ENCODE measurements at places on chromosomes 3 and 15.

DNA sequence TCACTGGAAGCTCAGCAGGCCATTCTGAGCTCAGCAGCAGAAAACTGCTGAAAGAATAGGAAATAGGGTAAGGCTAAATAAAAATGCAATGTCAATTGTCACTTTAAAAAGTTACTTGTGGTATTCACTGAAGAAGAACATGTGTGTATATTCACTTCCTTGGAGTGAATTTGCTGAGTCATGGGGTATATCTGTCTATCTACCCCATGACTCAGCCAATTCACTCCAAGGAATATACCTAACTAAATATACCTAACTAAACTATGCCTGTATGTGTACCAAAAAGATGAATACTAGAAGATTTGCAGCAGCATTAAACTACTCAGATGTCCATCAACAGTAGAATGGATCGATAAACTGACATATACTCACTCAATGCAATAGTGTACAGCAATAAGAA, 69.5 kb upstream of the KCNAB1 start:
- no peak for DNase-seq

- DNase-seq = no peak
These were observed 115.1 kb downstream of the LIPC start for GRCh38 chr15:58546635-58547627.

GRCh38 chr15:99058421-99058870, 46.4 kb upstream of the SYNM start:
- no peak for DNase-seq

DNA sequence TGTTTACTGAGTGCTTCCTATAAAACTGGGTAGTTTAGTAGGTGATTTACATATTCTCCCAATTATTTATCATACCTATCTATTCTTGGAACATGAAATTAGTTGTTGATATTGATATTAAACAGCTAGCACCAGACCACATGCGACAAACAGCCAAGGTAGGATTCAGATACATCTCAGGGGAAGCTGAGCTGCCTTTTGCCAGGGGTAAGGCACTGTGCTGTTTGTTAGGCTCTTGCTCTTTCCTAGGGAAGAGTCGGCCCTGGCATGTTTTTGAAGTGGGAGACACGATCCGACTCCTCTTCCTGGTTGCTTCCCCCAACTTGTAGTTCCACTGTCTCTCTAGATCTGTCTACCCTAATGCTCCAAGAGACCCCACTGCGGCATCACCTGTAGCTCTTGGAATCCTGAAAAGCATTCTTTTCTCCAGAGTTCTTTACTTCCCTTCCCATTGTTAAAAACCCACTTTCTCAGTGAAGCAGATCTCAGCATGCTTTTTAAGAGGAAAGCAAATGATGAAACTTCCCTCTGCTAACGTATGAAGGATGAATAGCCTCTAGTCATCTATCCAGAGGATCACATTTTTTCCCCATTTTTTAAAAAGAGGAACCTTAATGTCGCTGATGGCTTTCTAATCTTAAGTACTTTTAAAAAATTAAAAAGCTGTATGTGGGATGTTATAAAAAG, 138.4 kb downstream of the GHSR start:
- DNase-seq = no peak

DNA sequence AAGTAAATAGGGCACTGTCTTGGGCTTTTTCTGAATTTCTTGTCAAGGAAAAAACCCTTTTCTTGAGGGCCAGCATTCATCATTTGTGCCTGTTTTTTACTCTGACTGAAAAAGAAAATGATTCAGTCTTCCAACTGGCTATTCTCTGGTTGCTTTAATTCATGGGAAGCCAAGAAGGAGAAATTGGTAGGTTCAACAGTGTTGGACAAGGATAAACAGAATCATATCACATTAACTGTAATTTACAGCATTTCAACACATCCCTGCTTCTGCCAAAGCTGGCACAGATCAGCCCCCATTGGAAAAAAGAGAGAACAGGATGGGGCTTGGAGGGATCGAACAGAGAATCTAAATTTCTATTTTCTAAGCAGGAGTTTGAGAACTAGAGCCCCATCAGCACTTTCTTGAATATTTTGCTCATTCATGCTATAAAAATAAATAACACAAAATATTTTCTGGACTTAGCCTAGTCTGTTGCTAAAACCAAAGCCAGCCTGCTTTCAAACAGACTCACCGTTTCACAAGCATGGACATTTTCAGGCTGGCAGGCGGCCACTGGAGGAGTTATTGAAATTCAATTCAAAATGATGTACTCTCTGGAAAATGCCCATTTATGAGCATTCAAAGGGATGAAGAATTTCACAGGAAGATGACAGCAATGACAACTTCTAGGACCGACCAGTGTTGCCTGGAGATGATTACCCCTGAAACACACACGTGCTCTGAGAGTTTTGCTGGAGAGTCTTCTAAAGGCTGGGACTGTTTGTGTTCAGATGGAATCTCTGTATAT, 181.2 kb downstream of the WNT5A start:
- DNase-seq = no peak

GRCh38 chr3:188589071-188589470, 435.1 kb downstream of the LPP start:
- DNase-seq = no peak

GRCh38 chr15:63165166-63165859, 8.0 kb upstream of the RPS27L start:
- DNase-seq = no peak

DNA sequence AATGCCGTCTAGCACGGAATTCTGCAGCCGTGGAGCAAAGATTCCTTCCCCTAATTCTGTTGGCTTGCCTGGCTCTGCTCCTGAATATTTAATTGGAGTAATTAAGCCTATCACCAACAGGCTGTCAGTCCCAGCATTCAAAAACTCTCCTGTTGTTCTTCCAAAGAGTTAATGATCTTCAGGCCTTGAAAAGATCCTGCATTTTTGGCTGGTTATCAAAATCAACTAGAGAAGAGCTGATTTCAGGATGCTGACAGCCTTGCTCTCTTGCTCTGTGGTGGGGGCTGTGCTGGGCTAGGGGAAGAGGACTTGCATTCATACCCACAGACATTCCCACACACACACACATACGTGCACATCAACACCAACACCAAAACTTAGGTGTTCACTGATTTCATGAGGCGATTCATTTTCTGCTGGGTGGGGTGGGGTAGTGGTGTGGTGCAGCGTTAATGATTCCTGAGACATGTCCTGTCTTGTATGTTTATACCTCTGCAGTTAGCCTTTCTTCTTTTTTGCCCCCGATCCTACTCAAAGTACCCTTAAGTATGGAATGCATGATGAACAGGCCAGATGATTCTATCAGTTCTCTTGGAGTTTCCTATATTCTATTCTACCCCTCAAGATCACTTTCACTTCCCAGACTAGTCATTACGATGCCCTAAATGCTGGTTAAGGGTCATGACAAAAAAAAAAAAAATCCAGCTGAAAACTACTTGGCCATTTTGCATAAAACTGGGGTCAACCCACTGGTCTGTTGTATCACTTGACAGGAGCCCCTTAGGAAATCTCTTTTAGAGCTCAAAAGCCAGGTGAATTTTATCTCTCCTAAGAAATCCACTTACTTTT, 42.3 kb downstream of the CPN2 start:
- DNase-seq = no peak

DNA sequence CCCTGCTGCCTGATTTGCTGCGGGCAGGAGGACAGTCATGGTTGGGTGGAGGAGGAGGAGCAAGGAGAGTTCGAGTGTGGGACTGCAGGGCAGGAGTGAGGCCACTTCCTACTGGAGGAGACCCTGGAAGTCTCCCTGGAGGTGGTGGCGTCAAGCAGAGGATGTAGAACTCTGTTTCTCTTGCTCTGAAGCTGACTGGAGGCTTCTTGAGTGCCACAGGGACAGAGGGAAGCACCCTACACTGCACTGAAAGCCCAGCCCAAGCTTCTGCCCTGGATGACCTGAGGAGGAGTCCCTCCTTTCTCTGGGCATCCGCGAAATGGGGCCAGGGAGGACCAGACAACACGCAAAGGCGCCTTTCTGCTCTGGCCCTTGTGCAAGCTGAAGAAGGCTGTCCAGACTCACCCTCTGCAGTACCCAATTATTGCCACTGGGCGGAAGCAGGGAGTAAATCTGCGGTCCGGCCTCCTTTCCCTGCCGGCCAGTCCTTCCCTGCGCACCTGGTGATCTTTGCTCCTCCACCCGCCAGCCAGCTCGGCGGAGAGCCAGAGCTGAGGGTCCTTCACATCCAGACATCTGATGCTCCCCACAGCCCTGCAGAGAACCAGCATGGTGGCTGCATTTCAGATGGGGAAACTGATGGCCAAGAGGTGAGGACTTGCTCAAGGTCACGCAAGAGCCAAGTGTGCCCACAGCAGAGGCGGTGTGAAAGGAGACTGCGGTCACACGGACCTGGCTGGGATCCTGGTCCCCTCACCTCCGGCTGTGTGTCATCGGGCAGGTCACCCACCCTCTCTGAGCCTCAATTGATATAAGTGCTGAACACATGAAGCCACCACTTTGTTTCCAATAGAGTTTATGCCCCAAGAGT, 207.1 kb downstream of the TBC1D2B start:
- no peak for DNase-seq

GRCh38 chr15:53133255-53133850, 343.2 kb upstream of the ONECUT1 start:
- no peak for DNase-seq

GRCh38 chr3:58487140-58487886, 4.6 kb upstream of the KCTD6 start:
- no peak for DNase-seq

DNA sequence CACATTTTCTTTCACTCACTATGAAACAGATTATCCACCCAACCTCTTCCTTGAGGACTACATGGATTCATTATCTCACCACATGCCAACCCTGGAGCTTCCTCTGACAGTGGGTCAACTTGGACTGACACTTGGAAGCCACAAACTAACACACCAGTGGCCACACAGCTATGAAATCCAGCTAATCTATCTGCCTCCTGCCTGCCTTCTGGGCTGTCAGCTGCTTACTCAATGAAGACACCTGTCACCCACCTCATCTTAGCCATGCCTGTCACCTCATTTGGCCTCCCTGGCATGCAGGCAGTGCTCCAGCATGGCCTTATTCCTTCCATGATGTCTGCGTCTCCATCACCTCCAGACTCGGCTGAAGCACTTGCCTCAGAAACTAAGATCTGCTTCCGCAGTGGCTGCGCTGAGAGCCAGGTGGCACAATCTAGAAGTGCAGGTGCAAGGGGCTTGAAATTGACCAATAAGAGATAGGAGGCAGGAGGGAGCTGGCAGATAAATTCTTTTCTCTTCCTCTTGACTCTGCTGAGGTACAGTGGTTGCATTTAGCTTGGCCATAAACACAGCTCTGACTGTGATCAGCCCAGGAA, 105.2 kb upstream of the RNF7 start:
- DNase-seq = no peak

DNA sequence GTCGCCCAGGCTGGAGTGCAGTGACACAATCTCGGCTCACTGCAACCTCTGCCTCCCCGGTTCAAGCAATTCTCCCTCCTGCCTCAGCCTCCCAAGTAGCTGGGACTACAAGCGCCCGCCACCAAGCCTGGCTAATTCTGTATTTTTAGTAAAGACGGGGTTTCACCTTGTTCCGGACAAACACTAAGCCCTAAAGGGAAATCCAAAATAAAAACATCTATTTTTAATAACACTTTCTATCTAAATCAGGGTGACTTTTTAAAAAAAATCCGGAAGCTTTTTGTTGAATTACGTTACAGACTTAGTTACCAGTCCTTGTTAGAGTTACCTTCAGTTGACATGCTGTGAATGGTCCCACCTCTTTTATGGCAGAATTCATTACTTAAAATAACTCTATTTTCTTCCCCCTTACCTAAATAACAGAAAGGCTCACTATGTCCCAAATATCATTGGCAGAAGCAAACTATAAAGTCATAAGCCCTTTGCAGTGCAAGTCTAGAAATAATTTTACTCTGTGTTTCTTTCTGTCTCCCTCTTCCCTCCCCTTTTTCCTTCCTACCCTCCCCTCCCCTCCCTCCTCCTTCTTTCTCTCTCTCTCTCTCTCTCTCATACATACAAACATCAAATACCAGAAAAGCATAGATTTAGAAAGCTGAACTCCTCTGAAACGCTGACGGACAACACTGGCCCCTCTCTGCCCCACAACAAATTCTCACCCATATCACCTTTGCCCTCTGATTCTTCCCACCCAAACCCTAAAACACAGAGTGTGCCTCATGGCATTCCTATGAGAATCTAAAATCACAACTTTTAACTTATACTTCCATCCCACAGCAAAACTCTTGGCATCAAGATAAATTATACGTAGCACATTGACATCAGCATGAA, 18.3 kb downstream of the THBS1 start:
- no peak for DNase-seq

DNA sequence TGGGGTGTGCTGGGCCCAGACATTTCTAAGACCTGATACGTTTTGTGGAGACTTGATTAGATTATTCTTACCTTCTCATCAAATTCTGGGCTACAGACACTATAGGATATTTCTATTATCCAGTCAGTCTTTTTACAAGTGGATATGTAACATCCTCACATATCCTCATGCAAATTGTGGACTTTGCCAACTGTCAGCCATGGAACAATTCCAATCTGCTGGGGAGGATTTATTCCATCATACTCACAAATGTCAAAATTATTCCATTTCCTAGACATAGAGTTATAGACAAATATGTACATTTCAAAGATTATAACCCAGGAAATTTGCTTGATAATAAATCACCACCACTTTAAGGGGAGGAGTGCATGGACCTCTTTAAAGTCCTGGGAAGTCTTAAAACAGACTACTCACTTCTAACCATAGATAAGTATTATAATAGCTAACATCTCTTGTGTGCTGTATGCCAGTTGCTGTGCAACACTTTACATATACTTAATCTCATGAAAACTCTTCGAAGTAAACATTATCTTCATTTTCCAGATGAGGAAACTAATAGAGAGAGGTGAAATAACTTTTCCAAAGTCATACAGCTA, 44.4 kb downstream of the CADPS start:
- no peak for DNase-seq

GRCh38 chr15:72199721-72200212, 2.2 kb upstream of the GRAMD2A start:
- DNase-seq = peak; percentile 48

- DNase-seq = no peak
These were observed 65.5 kb downstream of the MEF2A start for GRCh38 chr15:99631255-99631654.

- no peak for DNase-seq
These were observed 61.7 kb upstream of the VGLL3 start for GRCh38 chr3:87052499-87053260.

GRCh38 chr3:154898443-154898842, 181.7 kb upstream of the MME start:
- DNase-seq = no peak

- no peak for DNase-seq
These were observed 3.1 kb downstream of the MAP3K13 start for GRCh38 chr3:185366074-185366335.

- DNase-seq = no peak
These were observed 43.1 kb upstream of the ZNF774 start for GRCh38 chr15:90309020-90309419.

DNA sequence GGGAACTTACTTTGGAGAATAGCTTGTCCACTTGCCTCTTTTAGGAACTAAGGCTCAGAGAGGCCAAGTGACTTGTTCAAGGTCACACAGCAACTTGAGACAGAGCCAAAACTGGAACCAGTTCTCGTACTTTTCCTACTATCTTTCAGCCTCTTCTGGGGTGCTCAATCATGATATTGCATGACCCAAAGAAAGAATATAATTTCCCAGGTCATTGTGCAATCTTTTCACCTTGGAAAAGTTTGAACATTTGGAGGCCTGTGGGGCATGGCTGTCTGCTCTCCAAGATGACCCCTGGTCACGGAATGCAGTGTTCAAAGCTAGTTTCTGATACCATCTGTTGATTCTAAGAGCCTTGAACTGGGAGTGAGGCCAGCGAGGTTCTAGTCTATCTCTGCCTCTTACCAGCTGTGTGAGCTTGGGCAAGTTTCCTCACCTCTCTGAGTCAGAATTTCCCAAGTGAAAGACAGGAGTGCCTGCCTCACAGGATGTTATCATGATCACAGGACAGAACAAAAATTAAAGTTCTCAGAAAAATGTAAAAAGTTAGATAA, 89.7 kb downstream of the BDH1 start:
- DNase-seq = no peak
